NCI-H1092 treated with DMSO at 0.1 percent for 48 hours (cell line): ENCODE measurements at places on chromosomes 5 and 9.

DNA sequence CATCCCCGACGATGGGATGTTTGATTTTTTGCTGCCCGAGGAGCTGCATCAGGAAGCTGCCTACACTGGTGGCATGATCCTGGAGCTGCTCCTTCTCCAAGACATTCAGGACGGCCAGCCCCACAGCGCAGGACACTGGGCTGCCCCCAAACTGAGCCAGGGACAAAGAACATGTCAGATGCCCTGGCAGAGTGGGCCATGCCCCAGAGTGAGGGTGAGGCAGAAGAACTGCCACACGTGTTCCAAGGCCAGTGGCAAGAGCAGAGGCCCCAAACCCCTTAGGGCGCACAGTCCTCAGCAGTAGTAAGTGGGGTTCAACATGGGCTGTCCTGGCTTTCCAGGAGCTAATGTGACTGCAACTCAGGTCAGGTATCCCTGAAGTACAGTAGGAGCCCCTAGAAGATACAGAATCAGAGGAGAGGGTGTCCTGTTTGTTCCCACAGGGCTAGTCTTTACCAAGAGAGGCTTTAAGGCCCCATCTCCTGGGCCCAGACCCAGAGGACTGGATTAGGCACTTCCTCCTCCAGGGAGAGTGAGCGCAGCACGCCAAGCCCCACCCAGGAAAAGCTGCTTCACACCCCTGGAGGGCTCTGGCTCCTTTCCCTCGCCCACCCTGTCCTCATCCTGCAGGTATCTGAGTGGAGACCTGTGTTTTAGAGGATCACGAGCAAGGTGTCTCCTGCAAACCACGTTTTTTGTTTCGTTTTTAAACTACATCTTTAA is 11.1 kb downstream of the HNRNPAB start:
- DNase-seq, result no peak

DNA sequence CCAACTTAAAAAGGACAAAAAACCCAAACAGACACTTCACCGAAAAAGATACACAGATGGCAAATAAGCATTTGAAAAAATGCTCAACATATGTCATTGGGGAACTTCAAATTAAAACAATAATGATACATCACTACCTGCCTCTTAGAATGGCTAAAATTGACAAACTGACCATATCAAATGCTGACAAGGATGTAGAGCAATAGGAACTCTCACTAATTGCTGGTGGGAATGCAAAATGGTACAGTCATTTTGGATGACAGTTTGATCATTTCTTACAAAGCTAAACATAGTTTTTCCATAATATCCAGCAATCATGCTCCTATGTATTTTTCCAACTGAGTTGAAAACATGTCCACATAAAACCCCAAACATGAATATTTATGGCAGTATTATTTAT is 58.9 kb upstream of the RAPGEF6 start:
- DNase-seq, result no peak

- no peak for DNase-seq
These were observed 13.6 kb upstream of the FUBP3 start for GRCh38 chr9:130565792-130566191.

DNA sequence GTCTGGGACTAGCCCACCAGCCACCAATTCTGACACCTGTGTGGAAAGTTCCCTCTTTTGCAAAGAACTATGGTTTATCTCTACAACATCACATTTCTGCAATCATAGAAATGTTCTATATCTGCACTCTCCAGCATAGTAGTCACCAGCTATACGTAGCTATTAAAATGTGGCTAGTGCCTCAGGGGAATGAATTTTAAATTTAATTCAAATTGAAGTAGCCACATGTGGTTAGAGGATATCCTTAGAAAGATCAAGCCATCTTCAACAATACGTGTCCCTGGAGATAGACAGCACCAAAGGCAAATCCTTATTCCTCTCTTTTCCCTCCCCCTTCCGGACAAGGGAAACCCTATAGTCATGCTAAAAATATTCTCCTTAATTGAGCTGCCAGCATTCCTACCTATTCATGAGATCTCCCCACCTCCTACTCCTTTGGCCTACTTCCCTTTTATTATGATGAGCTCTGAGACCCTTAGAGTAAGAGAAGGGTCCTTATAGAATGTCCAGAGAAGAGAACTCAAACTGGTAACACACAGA is 11.1 kb downstream of the LCP2 start:
- DNase-seq, result no peak

DNA sequence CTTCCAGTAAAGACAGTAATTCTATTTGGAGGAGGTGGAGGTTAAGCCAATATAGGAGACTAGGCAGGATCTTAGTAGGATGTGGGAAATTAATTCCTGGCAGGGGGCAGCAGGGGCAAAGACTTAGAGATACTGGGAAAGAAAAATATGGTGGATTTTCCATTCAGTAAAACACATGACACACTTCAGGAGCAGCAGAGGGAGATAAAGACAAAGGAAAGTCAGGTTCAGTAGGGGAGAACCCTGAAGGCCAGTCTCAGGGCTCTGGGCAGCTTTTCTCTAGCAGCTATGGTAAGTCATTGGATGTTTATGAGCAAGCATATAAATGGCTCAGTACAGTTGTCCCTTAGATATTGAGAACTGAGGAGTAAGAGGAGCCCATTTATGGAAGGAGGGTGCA is 105.5 kb downstream of the PJA2 start:
- DNase-seq, result no peak

- DNase-seq, result no peak
These were observed 13.4 kb downstream of the ADAM19 start for GRCh38 chr5:157562111-157562581.

DNA sequence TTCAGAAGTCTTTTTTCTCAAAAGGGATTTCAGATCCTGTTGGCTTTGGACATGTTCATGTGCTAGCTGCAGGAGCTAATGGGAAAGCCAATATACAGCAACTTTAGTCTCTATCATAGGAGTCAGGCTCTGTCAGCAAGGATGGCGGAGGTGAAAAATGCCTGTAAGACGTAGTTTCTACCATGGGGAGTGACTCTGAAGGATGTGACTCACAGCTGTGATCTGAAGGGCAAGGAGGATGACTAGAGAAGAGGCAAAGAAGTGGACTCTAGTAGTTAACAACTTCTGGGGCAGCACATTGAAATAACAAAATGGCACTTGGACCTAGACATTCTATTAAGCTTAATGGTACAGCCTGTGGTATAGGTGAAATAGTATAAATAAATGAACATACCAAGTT is 3.1 kb upstream of the NDUFS4 start:
- no peak for DNase-seq

DNA sequence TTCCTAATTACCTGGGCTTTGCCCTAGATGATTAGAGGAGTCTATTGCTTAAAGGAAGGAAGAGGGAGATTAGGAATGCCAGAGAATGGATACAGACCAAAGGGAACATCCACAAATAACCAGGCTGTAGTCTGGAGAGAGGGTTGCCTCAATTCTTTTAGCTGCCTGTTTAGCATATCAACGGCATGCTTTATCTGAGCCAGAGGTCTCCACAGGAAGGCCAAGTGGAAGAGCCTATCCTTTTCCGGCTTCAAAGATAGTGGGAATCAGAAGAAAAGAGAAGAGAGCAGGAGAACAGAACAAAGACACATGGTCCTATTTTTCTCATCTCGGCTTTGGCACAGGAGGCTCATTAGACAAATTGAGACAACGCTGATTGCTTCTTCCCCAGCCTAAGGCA is 142.4 kb downstream of the NMUR2 start:
- DNase-seq, result no peak

DNA sequence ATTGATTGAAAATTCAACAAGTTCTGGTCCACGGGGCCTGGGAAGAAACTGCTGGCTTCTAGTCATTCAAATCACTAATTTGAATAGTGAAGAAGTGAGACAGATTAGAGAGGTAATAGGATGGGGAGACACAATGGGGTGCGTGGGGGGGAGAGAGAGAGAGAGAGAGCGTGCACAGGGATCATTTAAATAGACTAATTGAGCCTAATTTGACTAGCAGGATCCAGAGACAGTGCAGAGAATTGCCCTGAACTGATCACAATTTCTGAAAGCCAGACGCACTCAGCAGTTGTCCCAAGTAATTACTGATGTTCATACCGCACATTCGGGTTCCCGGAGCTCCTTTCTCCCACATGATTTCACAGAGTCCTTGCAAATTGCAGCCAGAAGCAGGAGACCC is 50.3 kb upstream of the C5orf58 start:
- no peak for DNase-seq

GRCh38 chr9:35962126-35962906 is 4.4 kb upstream of the OR2S2 start:
- DNase-seq, result no peak

DNA sequence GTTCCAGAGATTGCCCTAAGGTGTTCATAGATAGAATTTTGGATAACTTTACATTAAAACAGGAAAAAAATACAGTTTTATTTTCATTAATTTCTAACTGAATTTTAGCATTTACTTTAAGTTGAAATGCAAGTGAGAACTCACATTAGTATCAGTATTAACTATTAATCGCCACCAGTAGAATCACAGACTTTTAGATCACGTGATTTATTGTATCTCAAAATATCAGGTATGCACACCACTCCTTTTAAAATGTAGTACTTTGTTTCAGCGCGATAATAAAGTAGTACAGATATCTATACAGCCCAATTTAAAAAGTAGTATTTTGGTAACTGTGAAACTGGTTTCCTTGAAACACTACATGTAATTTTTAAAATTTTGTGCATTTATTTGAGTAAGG is 978.7 kb downstream of the DNAH5 start:
- DNase-seq, result no peak

DNA sequence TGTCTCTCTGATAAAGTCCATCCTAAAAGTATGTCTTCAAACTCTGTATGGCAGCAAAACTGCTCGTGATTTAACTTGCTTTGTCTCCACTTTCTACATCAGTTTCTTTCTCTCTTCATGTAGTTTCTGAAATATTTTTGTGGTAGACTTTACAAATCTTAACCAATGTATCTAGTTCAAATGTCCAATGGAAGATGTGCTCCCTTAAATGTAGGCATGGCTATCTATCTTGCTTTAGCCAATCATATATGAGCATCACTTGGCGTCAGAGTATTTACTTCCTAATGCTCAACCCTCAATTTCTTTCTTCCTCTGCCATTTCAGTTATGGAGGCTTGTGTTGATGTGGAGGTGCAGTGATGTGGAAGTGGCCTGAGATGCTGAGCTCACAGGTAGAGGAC is 206.1 kb upstream of the ZNF608 start:
- no peak for DNase-seq

GRCh38 chr5:96117771-96118651 is 156.4 kb upstream of the ELL2 start:
- no peak for DNase-seq

DNA sequence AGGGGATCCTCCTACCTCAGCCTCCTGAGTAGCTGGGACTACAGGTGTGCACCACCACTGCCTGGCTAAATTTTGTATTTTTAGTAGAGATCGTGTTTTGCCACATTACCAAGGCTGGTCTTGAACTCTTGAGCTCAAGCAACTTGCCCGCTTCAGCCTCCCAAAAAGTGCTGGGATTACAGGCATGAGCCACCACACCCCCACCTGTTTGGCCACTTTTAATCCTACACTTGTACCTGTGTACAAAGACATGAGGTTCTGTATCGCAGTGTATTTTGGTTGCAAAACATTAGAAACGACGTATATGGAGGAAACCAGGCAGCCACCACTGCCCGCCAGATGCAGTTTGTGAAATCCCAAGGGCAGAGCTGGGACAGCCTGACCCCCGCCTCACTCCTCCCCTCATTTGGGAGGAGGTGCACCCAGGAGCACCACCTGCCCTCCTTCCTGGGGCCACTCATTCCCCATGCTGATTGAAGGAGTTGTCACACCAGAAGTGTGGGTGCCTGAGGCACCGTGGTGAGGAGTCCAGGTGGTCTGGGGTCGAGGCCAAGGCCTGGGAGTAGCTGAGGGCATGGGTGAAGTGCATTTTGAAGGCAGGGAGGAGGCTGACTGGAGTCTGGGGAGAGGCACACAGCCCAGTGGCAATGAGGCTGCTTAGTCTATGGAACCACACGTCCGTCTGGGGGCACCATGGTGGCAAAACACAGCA is 39.3 kb upstream of the OLFM1 start:
- DNase-seq, result no peak

- DNase-seq, result no peak
These were observed 133.5 kb upstream of the LPCAT1 start for GRCh38 chr5:1657161-1657741.

- peak; percentile 15 for DNase-seq
These were observed 8.6 kb downstream of the HAPLN1 start for GRCh38 chr5:83711982-83712601.

GRCh38 chr9:134725605-134725940 is 84.0 kb downstream of the COL5A1 start:
- DNase-seq, result no peak

GRCh38 chr5:176934309-176934930 is 35.3 kb upstream of the HK3 start:
- no peak for DNase-seq

GRCh38 chr5:66315784-66316183 is 171.7 kb downstream of the SREK1 start:
- no peak for DNase-seq

DNA sequence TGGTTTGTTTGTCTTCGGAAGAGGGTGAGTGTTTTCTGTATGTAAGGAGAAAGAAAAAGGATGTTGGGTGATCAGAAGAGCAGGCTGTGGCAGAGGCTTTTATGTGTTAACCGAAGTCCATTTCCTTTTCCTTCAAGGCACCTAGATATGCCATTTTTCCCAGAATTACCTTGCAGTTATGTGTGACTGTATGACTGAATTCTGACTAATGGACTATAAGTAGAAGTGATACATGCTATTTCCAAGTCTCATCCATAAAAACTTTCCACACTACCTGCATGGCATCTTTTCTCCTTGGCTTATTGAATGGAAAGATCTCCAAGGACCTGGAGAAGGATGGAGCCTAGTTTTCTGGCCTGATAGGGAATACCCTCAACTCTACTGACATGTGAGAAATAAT is 10.6 kb upstream of the NDUFS4 start:
- DNase-seq, result no peak

DNA sequence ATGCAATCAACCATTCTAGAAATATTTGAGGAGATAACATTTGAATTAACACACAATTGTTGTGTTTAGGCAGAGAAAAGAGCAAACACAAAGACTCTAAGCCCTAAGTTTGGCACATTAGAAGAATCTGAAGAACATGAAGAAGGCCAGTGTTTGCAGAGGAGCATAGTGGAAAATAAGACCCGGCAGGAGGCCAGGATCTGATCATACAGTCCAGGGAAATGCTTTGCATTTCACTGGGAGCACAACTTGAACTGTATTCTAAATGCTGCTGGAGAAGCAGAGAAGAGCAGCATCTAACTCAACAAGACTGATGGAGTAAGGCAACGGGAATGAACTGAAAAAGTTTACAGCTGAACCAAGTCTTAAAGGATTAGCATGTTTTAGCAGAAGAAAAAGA is 463.4 kb downstream of the ZNF608 start:
- no peak for DNase-seq

- no peak for DNase-seq
These were observed 4.8 kb downstream of the ADAMTSL1 start for GRCh38 chr9:18478501-18479361.
